Activated CD4-positive, CD25-positive, alpha-beta regulatory T cell (primary cell): ENCODE measurements at places on chromosomes 7 and 10.

- DNase-seq: no peak
Measured at GRCh38 chr10:102735065-102735562, 8.6 kb upstream of the WBP1L start.

- no peak for DNase-seq
Measured at GRCh38 chr10:99748823-99749451, 16.9 kb downstream of the CUTC start.

DNA sequence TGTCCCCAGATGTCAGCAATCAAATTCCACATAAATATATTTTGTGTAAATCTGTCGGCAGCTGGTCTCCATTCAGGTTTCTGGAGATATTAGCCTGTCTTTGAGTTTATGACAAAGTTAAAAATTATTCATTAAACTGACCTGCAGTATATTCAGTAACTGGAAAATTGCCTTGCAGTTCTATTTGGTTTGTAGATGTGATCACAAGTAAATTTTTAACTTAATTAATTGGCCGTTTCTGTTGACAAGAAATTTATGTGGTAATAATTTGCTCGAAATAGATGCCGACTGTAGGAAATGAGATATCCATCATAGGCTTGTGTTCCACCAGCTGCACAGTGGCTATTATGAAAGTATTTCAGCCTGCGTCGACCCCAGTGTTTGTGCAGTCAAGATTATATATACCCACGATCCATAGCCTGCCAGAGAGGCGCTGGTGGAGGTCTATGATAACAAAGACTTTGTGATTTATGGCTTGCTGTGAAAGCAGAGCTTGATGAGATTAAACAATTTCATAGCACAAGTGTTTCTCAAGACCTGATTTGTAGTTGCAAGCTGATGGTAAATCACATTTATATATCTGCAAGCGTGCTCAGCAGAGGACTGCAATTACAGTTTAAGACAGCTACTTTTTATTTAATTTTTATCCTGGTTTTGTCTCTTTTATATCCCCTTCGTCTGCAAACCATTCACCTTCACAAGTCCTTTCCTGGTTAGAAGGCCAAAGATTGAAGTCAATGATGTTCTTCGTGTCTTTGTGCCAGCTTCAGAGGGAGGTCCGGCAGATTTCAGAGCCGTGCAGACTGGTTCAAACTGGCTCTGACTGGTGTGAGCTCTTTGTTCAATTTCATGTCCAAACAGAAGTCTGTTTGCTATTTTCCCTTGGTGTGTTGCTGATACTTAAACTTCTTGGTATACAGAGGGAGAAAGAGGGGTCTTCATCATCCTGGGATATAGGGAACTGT lies 850.9 kb downstream of the LRMDA start:
- DNase-seq: no peak

GRCh38 chr10:18473424-18474117 lies 177.8 kb downstream of the NSUN6 start:
- DNase-seq: no peak

GRCh38 chr7:55299273-55299967 lies 65.7 kb upstream of the LANCL2 start:
- no peak for DNase-seq

- no peak for DNase-seq
Measured at GRCh38 chr7:31121601-31122000, 69.5 kb downstream of the ADCYAP1R1 start.

DNA sequence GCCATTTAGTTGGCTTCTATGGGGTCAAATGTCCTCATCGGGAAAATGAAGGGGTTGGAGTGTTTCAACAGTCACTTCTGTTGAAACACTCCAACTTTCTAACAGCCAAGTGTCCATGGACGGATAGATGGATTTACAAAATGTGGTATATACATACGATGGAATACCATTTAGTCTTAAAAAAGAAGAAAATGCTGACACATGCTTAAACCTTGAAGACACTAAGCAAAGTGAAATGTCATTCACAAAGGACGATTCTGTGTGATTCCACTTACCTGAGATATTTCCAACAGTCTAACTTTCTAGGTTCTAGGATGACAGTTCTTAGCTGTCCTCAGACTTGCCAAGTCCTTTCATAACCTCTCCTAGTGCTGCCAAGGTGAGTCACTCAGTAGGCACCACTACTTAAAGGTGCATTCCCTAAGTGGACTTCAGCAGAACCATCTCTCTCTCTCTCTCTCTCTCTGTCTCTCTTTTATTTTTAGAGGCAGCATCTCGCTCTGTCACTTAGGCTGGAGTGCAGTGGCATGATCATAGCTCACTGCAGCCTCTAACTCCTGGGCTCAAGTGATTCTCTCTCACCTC lies 69.0 kb downstream of the DENND2A start:
- DNase-seq: no peak

DNA sequence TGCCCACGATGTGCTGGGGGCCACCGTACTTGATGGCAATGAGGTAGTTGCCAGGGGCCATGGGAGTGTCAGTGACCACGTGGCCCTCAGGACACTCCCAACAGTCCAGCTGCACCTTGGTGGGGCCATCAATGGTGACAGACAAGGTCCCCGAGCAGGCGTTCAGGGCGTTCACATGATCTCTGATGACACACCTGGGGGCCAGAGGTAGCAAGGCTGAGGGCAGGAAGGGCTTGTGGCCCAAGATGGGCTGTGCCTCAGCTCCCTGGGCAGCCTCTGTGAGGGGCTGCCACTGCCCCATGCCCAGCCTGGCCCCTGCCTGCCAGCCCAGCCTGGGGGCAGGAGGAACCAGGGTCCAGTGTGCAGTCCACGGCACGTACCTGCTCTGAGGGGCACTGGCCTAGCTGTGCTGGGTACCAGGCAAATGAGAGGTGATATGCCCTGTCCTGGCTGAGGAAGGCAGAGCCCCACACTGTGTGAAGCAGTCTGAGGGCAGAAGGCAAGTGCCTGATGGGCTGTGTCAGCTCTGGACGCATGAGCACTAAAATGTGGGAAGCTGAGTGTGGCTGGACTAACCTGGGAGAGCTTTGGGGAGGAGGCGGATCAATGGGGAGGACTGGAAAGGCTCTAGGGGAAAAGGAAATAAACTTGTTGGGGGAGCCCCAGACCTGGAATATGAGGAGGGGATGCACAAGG lies 3.5 kb upstream of the KCP start:
- no peak for DNase-seq

GRCh38 chr10:124912101-124912886 lies 29.6 kb upstream of the ZRANB1 start:
- no peak for DNase-seq

- no peak for DNase-seq
Measured at GRCh38 chr10:103890194-103890658, 27.8 kb downstream of the STN1 start.
